Thyroid gland (tissue), 4 donors: ENCODE measurements at places on chromosomes 5 and 9. TPM values are rescaled to one million over a fixed set of nuclear protein-coding genes. Genes with fewer than 3 reads are reported as not detected.

EFNA5 gene
- 5.7 TPM for total RNA-seq

- H3K4me3 ChIP-seq, result no peak overlapping the region
- H3K27ac ChIP-seq, result no peak overlapping the region
- no peaks in the 10 kb centered on the region for H3K4me1 ChIP-seq
- no peak for DNase-seq
- H3K27me3 ChIP-seq, result no peaks in the 10 kb centered on the region
These were observed 210.1 kb upstream of the MVB12B start for GRCh38 chr9:126116351-126117157.

GRCh38 chr5:72167804-72168203, 60.5 kb downstream of the MAP1B start:
- H3K4me3 ChIP-seq, result no peak overlapping the region
- DNase-seq, result no peak
- peaks cover 5% of the 10 kb centered on the region for H3K4me1 ChIP-seq

GRCh38 chr9:111559000-111559610, 34.1 kb downstream of the ZNF483 start:
- H3K4me1 ChIP-seq, result no peaks in the 10 kb centered on the region
- H3K4me3 ChIP-seq, result no peak overlapping the region
- H3K36me3 ChIP-seq, result peaks cover 11% of the 10 kb centered on the region
- H3K27me3 ChIP-seq, result no peaks in the 10 kb centered on the region

GRCh38 chr5:146722361-146722779, 156.2 kb downstream of the PPP2R2B start:
- peaks cover 5% of the 10 kb centered on the region for H3K4me1 ChIP-seq
- DNase-seq, result no peak
- H3K4me3 ChIP-seq, result no peak overlapping the region
- H3K36me3 ChIP-seq, result no peaks in the 10 kb centered on the region
- H3K27ac ChIP-seq, result no peak overlapping the region

DNA sequence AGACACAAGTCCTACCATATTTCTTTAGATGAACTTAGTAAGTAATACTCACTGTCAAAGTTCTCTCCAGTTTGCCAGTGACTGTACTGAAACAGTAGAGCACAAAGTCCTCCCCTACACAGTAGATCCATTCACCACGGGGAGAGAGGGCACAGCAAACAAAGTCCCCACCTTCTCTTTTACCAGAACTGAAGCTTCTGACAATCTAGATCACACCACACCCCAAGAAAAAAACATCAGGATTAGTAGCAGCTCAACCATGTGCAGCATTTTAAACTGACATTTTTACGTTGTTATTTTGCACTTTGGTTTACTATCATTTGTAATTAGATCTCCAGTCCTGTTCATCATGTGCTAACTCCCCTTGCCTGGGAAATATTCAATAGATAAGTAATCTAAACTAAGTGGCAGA, 23.0 kb downstream of the DNAJA1 start:
- no peak overlapping the region for H3K4me3 ChIP-seq
- no peaks in the 10 kb centered on the region for H3K4me1 ChIP-seq
- H3K36me3 ChIP-seq, result peaks cover 20% of the 10 kb centered on the region
- no peak for DNase-seq
